ENCODE measurements at places on chromosomes 12 and 14.

DNA sequence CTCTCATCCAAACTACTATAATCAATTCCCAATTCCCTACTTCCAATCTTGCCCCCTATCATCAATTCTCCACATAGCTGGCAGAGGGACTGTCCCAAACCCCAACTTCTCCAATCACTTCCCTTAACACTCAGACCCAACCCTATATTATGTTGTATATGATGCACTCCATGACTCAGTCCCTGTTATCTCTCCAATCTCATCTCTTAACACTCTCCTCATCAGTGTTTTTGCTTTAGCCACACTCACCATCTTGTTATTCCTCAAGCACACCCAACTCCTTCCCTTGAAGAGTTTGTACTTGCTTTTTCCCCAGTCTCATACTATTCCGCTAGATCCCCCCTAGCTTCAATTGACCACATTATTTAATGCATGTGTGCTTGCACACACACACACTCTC is 4.9 kb downstream of the RHOJ start:
- DNase-seq: no peak

- DNase-seq: no peak
Measured at GRCh38 chr12:24201258-24201970, 251.9 kb upstream of the SOX5 start.

DNA sequence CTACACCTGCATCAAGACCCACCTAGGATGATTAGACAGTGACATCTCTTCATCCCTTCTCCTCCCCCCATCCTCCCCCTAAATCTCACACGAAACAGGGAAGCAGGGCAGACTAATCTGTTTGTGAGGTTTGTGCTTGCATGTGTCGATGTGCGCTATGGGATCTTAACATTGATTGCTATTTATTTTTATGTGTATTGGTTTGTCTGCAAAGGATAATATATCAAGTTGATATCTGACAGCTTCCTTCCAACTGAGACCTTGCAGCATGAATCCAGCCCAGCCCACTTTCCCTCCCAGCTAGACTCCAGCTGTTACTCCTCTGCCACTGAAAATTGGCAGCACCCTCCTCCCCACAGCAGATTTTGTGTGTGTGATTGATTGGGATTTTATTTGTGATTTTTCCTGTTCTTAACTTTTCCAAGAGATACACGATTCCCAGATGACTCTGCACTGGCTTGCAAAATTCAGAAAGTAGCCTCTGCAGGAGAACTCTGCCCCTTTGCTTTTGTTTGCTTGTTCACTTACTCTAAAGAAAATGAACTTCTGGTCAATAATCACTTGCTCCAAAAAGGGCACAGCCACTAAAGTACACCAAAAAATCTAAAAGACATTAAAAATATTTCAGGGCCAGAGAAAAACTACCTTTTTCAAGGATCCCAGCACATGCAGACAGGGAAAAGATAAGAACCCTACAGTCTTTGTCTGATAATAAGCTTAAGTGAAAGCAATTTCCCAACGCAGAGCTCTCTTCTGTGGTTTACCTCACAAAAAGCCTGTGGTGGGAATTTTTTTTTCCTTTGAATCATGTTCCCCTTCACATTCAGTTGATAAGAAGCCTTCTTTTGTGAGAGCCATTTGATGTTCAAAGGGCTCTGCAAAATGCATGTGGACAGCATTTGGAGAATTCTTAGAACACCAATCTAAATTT is 222.1 kb downstream of the RPS29 start:
- no peak for DNase-seq

DNA sequence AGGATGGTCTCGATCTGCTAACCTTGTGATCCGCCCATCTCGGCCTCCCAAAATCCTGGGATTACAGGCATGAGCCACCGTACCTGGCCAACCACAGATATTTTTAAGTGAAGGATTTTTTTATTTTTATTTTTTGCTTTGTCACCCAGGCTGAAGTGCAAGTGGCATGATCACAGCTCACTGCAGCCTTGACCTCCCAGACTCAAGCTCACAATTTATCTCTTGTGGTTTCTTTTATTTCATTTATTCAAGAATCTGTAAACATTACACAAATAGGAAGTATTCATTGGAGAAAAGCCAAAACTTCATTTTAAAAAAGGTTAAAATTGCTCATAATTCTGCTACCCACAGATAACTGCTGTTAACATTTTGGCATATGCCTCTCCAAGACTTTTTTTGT is 13.3 kb downstream of the MOAP1 start:
- DNase-seq: no peak

- no peak for DNase-seq
Measured at GRCh38 chr14:75570797-75571196, 7.6 kb upstream of the FLVCR2 start.

DNA sequence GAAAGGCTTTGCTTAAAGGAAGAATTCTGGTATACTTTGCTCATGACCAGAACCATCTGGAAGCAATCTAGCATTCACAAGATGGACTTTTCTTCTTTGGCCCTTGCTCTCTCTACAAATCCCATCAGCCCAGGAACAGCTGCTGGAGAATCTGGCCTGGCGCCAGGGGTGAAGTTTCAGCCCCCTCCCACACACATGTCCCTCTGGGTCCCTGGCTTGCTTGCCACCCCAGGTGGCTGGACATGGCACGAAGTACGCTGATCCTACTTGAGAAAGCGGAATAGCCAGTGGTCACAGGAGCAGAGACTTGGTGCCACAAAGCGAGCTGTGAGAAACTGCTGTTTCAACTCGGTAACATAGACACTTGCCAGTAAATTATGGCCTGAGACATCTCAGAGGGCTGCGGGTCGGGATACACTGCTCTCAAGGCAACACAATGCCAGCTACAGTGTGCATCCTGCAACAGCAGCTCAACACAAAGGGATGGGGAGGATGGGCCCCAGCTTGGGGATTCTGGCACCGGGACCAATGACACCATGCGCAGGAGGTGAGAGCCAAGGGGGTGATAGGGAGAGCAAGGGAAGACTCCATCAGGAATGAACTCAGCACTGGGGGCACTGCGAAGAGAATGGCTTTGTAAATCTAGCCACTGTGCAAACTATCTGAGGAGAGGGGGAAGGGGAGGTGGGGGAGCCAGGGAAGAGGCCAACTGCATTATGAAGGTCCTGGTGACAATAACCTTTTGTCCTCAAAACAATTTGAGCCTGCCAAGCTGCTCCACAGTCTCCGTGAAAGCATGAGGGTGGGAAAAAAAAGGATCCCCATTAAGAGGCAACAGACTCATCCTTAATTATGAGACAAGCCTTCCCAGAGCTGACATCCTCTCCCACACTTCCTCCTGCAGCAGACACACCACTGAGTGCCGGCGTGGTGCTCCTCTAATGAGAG is 219.9 kb downstream of the PPM1H start:
- no peak for DNase-seq

DNA sequence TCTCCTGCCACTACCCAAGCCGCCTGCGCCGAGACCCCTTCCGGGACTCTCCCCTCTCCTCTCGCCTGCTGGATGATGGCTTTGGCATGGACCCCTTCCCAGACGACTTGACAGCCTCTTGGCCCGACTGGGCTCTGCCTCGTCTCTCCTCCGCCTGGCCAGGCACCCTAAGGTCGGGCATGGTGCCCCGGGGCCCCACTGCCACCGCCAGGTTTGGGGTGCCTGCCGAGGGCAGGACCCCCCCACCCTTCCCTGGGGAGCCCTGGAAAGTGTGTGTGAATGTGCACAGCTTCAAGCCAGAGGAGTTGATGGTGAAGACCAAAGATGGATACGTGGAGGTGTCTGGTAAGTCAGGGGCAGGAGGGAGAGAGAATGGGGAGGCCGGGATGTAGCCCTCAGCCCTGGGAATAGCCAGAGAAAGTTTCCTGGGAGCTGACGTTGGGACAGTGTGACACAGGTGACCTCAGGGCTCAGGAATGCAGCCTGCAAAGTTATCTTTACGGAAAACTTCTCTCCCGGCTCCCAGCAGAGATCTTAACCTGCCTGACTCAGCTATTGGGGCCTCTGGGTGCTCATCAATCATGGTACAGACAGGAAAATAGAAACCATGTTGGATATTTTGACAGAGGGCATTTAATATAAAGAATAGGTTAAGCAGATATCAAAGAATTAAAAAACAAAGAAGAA is 747 bp downstream of the HSPB8 start:
- DNase-seq: no peak

DNA sequence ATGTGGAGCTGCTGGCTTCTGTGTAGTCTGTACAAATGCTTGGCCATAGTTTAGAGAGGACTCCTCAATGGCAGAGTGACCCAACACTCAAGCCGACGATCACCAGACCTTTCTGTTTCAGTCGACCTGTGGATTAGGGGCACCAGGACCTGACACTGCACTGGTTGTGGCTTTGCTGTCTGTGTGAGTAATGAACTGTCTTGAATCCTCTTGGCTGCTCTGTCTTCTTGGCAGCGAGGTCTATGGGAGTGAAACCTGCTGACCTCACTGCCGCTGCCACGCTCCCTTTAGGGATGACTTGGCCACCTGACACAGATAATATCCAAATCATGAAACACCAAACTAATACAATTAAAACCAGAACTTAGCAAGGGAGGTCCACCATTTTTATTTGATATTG is 83.5 kb upstream of the C14orf180 start:
- no peak for DNase-seq

- DNase-seq: no peak
Measured at GRCh38 chr12:64806593-64807460, 17.6 kb upstream of the TBC1D30 start.

DNA sequence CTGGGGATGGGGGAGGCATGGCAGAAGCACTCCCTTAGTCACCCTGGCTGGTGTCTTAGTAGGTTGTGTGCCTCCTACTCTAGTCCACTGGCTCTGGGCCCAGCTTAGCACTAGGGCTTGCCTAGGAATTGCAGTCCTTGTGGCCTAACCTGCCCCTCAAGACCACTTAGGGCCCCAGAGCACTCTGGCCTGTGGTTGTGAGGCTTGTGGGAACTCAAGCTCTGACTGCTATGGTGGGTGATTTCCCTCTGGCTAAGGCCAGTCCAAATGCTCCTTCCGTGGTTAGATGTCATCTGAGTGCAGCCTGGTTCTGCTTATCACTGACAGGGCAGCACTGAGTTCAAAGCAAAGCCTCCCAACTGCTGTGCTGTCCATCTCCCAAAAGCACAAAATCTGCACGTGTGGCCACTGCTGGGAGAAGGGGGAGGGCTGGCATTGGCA is 20.2 kb downstream of the FGD4 start:
- peak; percentile 75 for DNase-seq

DNA sequence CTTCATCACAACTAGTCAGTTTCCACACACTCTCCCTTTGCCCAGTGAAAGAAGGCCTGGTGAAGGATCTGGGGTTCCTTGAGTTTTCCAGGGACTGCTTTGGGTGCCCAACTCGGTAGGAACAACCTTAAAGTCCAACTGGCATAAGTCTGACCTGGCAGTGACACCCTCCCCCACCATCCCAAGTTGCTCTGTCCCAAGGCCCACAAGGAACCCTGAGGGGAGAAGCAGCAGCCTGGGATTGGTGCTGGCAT is 1.6 kb downstream of the KMT2D start:
- DNase-seq: no peak

DNA sequence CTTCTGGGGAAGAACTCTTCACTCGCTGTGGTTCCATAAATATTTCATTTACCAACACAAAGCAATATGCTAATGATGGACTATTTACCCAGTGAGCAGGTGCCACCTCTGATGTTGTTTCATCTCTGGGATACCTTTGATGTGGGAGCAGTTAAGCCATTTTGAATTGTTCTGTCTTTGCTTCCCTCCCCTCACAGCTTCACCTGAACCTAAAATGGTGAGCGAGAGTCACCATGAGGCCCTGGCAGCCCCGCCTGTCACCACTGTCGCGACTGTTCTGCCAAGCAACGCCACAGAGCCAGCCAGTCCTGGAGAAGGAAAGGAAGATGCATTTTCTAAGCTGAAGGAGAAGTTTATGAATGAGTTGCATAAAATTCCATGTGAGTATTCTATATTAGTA is 352.7 kb downstream of the SYT1 start:
- no peak for DNase-seq

DNA sequence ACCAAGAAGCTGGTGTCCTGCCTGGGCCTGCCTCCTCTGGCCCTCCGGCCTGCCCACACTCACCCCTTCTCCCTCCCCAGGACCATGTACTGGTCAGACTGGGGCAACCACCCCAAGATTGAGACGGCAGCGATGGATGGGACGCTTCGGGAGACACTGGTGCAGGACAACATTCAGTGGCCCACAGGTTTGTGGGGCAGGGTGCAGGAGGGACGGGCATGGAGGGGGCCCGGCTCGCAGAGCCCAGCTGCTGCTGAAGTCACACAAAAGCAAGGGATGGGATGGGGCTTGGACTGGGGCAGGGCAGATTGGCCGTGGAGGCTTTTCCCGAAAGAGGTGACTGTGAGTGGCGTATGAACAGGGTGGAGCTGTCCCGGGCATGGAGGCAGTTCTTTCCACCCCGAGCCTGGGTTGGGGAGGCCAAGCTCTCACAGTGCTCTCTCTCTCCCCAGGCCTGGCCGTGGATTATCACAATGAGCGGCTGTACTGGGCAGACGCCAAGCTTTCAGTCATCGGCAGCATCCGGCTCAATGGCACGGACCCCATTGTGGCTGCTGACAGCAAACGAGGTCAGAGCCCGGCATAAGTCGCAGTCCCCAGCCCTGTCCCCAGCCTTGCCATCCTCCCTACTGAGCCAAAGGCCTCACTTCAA is 7.8 kb upstream of the NXPH4 start:
- no peak for DNase-seq

- no peak for DNase-seq
Measured at GRCh38 chr12:56601503-56601902, 28.6 kb downstream of the BAZ2A start.

DNA sequence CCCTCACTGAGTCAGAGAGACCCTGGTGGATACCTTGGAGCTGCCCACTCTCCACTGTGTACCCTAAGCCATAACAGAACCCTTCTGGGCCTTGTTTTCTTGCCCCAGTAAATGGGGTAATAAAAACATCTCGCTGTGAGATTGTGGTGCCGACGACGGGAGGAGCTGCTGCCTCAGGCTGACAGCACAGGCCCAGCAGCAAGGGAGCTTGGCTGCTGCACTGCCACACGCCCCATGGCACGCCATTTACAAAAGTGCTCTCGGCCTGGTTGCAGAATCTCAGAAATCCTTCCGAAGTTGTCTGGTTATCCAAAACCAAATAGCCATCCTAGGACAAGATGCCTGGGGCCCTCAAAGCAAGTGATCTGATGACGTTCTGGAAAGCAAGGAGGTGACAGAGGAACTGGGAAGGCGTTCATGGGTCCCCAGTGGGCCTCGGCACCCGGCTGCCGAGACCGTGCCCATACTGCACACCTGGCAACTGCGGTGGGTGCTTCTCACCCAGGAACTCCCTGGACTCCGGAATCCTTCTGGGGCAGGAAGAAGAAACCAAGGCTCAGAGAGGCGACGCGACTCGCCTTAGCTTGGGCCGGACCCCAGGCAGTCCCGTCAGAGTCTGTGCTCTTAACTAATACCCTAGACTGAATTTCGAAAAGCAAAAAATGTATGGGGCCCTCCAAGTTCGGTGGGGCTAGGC is 26.7 kb downstream of the CHGA start:
- no peak for DNase-seq
